ENCODE measurements at places on chromosomes 16 and 17. TPM values are rescaled to one million over a fixed set of nuclear protein-coding genes. Genes with fewer than 3 reads are reported as not detected.

The PARD6A gene
- total RNA-seq: 1.8 TPM

The DNAAF8 gene
- 0.30 TPM for total RNA-seq

The TSEN54 gene
- 20.8 TPM for total RNA-seq

The LASP1 gene
- total RNA-seq: 290 TPM

The TANGO6 gene
- total RNA-seq: 10.6 TPM

The CACNG3 gene
- not detected for total RNA-seq

The P2RX1 gene
- total RNA-seq: under 0.01 TPM

The ANKRD40CL gene
- not detected for total RNA-seq
